Renal cortical epithelial cell (primary cell): ENCODE measurements at places on chromosomes 7 and 10.
A peak's percentile ranks its signal among the peaks of the same experiment; 100 is the strongest.

GRCh38 chr7:836429-836828 lies 4.2 kb downstream of the SUN1 start:
- DNase-seq = peak; percentile 46

GRCh38 chr10:95880704-95881103 lies 27.1 kb upstream of the CC2D2B start:
- DNase-seq = no peak

GRCh38 chr10:88457660-88458059 lies 125.5 kb downstream of the RNLS start:
- DNase-seq = no peak

- DNase-seq = no peak
These were observed 130.4 kb downstream of the PTPN20 start for GRCh38 chr10:47041396-47042198.

GRCh38 chr7:34332006-34332405 lies 326.0 kb upstream of the NPSR1 start:
- DNase-seq = no peak

DNA sequence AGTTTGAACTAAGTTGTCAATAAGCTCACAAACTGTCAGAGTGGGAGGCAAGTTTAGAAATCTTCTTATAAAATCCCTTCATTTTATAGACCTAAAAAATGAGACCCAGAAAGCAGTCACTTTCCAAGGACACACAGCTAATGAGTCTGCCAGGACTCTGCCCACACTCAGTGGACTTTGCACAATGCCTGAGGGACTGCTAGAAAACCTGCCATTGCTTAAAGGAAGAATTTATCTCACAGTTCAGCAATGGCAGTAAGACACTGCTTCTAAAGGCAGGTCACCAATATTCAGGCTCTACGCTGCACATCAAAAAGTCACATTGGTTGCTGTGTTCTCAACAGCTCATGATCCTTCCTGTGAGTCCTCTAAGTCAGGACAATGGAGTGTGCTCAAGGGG lies 698.1 kb downstream of the GRID1 start:
- DNase-seq = no peak

- no peak for DNase-seq
These were observed 319.2 kb upstream of the PLXDC2 start for GRCh38 chr10:19497026-19497425.

DNA sequence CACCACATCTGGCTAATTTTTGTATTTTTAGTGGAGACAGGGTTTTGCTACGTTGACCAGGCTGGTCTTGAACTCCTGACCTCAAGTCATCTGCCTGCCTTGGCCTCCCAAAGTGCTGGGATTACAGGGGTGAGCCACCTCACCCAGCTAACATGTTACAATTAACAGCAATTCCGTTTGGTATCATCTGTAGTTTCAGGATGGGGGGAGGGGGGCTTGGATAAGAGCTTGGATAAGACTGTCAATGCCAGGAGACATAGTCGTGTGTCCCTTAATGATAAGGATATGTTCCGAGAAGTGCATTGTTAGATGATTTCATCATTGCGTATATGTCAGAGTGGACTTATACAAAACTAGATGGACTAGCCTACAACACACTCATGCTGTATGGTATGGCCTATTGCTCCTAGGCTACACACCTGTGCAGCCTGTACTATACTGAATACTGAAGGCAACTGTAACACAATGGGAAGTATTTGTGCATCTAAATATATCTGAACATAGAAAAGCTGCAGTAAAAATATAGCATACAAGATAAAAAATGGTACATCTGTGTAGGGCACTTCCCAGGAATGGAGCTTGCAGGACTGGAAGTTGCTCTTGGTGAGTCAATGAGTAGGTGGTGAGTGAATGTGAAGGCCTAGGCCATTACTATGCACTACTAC lies 103.9 kb upstream of the TNS3 start:
- peak; percentile 40 for DNase-seq

- no peak for DNase-seq
These were observed 159.8 kb upstream of the ITGB1 start for GRCh38 chr10:33117816-33118215.

DNA sequence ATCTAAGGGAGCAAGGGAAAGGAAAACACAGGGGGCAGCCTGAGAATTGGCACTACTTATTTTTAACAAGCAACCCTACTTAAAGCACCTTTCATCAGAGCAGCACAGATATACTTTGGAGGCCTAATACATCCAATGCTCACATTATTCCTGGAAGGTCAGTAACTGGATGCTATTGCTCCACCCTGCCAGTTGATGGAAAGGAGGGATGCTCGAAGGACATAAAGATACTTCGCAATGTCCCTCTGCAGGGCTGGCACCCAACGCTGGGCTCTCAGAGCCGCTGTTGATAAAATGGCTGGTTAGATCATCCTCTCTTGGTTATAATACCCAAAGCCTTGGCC lies 307.9 kb upstream of the AOAH start:
- no peak for DNase-seq

GRCh38 chr10:83555264-83555663 lies 584.0 kb upstream of the GHITM start:
- no peak for DNase-seq
